Cardiac muscle cell (in vitro differentiated cells and primary cell): ENCODE measurements at places on chromosomes 7 and 10. TPM values are rescaled to one million over a fixed set of nuclear protein-coding genes. Genes with fewer than 3 reads are reported as not detected.

AFAP1L2 gene
- 1.9 and 3.8 TPM in 2 replicates for total RNA-seq

FZD1 gene
- 14.9 and 19.0 TPM in 2 replicates for total RNA-seq

ALOX5 gene
- total RNA-seq = 0.06 and 1.4 TPM in 2 replicates

NPVF gene
- not detected in 2 replicates for total RNA-seq

LRRC4 gene
- total RNA-seq = 8.3 and 9.3 TPM in 2 replicates

GRCh38 chr7:40922316-40922670, 780.6 kb downstream of the INHBA start:
- H3K27me3 ChIP-seq = no peaks in the 10 kb centered on the region
- peaks cover 5% of the 10 kb centered on the region for H3K4me1 ChIP-seq
- no peak overlapping the region for H3K4me3 ChIP-seq
- peak; percentile 20 for DNase-seq
- H3K36me3 ChIP-seq = no peaks in the 10 kb centered on the region
- H3K27ac ChIP-seq = no peak overlapping the region

- no peaks in the 10 kb centered on the region for H3K27me3 ChIP-seq
- H3K36me3 ChIP-seq = no peaks in the 10 kb centered on the region
- no peak overlapping the region for H3K27ac ChIP-seq
- H3K4me1 ChIP-seq = no peaks in the 10 kb centered on the region
- no peak for DNase-seq
- no peak overlapping the region for H3K4me3 ChIP-seq
Observed at GRCh38 chr10:35995485-35995884, 353.4 kb upstream of the FZD8 start.

DNA sequence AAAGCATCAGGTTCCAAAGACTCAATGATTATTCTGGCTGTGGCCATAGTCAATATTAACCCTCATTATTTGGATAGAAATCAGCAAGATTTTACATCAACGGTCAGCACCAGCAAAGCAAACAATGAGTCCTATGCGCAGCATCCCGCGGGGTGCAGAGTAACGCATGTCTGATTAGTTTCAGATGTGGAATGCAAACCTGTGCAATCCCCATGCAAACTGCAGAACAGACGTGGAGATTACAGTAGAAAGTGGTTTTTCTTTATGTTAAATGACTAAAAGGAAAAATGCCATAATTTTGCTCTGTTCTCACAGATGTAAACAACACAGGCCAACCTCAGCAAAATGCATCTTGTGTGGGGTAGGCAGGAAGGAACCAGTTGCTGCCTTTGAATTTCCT, 258.1 kb upstream of the GRB10 start:
- H3K36me3 ChIP-seq = no peaks in the 10 kb centered on the region
- H3K4me1 ChIP-seq = peaks cover 12% of the 10 kb centered on the region
- no peak overlapping the region for H3K27ac ChIP-seq
- no peak overlapping the region for H3K4me3 ChIP-seq

DNA sequence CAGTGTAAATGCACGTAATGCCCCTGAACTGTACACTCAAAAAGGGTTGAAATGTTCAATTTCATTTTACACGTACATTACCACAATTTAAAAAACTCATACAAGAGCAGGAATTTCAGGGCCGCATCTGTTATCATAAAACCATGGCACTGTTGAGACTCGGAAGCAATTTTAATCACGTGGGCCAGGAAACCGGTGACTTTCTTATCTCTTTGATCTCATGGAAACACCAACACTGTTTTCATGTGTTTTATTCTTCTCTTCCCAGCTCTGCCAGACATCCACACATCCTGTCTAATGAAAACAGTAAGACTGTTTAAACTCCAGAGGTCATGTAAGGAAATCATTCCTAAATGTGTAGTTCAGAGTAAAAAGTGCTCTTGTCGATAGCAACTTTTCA, 35.9 kb downstream of the PTPRE start:
- no peak for DNase-seq
- H3K36me3 ChIP-seq = no peaks in the 10 kb centered on the region
- H3K4me3 ChIP-seq = no peak overlapping the region
- no peak overlapping the region for H3K27ac ChIP-seq

DNA sequence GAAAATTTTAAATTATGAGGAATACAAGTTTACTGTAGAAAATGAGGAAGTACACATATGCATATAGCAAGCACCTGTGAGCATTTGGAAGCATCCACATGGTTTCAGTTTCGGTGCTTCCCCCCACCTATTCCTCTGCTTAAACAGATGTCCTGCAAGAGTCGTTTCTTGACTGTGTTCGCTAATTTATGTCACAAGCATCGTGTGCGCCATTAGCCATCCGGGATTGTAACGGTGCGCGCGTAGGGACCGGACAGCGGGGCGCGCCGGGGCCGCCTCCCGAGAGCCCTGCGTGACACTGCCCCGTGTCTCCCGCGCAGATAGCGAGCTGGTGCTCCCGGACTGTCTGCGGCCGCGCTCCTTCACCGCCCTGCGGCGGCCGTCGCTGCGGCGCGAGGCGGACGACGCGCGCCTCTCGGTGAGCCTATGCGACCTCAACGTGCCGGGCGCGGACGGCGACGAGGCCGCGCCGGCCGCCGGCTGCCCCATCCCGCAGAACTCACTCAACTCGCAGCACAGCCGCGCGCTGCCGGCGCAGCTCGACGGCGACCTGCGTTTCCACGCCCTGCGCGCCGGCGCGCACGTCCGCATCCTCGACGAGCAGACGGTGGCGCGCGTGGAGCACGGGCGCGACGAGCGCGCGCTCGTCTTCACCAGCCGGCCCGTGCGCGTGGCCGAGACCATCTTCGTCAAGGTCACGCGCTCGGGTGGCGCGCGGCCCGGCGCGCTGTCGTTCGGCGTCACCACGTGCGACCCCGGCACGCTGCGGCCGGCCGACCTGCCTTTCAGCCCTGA, 90.9 kb downstream of the NEURL1 start:
- no peaks in the 10 kb centered on the region for H3K36me3 ChIP-seq
- no peak overlapping the region for H3K27ac ChIP-seq
- H3K4me3 ChIP-seq = no peak overlapping the region
- H3K27me3 ChIP-seq = no peaks in the 10 kb centered on the region

- no peaks in the 10 kb centered on the region for H3K36me3 ChIP-seq
- peaks cover 46% of the 10 kb centered on the region for H3K4me1 ChIP-seq
- H3K27me3 ChIP-seq = peaks cover 9% of the 10 kb centered on the region
- no peak overlapping the region for H3K27ac ChIP-seq
Observed at GRCh38 chr7:30163231-30163894, 28.6 kb downstream of the MTURN start.

- no peaks in the 10 kb centered on the region for H3K4me1 ChIP-seq
- no peak overlapping the region for H3K4me3 ChIP-seq
- H3K36me3 ChIP-seq = no peaks in the 10 kb centered on the region
Observed at GRCh38 chr7:150520145-150520544, 5.5 kb downstream of the GIMAP7 start.

DNA sequence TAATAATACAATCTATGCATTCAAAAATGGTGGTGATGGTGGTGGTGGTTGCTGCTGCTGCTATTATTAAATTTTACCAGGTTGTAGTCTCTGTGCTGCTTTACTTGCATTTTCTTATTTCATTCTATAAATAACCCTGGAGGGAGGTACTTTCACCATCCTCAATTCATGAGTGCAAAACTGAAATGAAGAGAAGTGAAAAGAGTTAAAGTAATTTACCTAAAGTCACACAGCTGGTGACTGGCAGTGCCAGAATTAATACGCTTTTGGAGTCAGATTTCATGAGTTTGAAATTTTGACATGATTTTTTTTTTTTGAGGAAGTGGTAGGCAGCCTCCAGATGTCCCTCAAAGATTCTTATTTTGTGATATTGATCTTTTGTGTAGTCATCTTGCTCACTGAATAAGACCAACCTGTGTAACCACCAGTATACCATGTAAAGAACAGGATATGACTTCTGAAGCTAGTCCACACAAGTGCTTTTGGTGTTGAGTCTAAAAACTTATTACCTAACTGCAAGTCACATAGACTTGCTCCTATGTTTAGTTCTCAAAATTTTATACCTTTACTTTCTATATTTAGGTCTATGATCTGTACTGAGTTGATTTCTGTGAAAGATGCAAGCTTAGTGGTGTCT, 218.8 kb downstream of the ZWINT start:
- H3K4me3 ChIP-seq = no peak overlapping the region
- no peak overlapping the region for H3K27ac ChIP-seq
- no peaks in the 10 kb centered on the region for H3K27me3 ChIP-seq
- H3K4me1 ChIP-seq = no peaks in the 10 kb centered on the region

DNA sequence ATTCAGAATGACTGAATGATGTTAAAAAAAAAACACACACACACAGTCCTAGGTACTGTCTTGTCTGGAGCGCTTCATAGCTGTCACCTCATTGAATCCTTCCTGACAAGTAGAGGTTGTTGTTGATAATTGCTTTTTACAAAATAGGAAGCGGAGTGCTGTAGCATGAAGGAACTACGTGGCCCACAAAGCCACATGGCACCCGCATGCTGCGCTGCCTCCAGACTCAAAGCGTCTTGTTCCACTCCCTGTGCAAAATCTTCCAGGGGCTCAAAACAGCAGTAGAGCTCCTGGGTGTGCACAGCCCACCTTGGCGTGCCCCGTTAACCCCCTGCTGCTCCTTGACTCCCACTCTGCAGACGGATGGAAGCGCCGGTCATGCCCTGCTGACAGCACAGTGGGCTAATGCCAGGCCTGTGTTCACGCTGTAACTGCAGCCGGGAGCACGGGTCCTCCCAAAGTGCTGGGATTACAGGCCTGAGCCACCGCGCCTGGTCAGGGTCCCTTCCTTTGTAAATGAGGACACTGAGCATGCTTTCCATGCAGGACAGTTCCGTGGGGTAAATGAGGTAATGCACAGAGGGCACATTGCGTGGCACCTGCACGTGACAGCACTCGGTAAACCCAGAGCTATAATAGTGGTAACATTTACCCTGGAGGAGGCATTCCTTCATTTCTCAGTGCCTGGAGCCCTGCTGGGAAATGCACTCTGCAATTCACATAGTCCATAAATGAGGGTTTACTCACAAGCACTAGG, 91.1 kb upstream of the GNA12 start:
- H3K4me1 ChIP-seq = no peaks in the 10 kb centered on the region
- no peak overlapping the region for H3K27ac ChIP-seq
- no peaks in the 10 kb centered on the region for H3K36me3 ChIP-seq
- no peak overlapping the region for H3K4me3 ChIP-seq

DNA sequence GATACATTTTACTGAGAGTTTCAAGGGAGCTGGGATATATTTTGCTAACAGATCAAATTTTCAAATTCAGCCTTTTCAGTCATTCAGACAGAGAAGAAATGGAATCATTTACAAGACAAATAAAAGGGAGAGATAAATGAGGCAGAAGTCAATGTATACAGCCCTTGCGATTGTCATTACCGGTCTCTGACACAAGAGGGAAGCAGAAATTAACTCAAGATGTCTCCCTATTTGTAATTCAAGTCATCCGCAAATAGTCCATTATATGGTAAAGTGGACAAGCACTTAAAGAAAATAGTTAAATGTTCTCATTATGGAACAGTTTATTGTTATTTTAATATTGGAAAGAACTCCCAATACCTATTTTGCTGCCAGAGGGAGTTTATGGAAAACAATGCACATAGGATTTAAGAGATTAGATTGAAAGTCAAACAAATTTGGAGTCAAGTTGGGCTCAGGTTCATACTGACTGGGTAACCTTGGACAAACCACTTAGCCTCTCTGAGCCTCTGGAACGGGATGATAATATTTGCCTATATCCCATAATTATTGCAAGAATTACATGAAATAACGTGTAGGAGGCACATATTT, 89.3 kb upstream of the PRKCQ start:
- no peak overlapping the region for H3K4me3 ChIP-seq
- H3K36me3 ChIP-seq = no peaks in the 10 kb centered on the region
- DNase-seq = peak; percentile 73
- no peak overlapping the region for H3K27ac ChIP-seq
- no peaks in the 10 kb centered on the region for H3K4me1 ChIP-seq
- H3K27me3 ChIP-seq = peaks cover 4% of the 10 kb centered on the region

DNA sequence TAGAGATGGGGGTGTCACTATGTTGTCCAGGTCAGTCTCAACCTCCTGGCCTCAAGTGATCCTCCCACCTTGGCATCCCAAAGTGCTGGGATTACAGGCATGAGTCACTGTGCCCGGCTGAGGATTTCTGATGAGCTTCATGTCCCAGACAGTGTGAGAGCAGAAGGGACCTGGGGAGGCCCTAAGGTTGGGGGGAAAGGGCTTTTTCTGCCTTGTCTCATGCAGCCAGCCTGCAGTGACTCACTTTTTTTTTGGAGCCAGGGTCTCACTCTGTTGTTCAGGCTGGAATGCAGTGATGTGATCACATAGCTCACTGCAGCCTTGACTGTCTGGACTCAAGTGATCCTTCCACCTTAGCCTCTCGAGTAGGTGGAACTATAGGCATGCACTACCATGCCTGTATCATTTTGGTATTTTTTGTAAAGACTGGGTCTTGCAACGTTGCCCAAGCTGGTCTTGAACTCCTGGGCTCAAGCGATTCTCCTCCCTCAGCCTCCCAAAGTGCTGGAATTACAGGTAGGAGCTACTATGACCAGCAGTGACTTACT, 14.6 kb downstream of the COL26A1 start:
- no peak overlapping the region for H3K27ac ChIP-seq
- DNase-seq = no peak
- H3K4me1 ChIP-seq = peaks cover 7% of the 10 kb centered on the region
- H3K27me3 ChIP-seq = no peaks in the 10 kb centered on the region

GRCh38 chr7:44772867-44773266, 23.6 kb upstream of the PPIA start:
- no peaks in the 10 kb centered on the region for H3K27me3 ChIP-seq
- no peak overlapping the region for H3K27ac ChIP-seq
- no peaks in the 10 kb centered on the region for H3K4me1 ChIP-seq
- H3K4me3 ChIP-seq = no peak overlapping the region

- peak; percentile 76 for DNase-seq
- peaks cover 39% of the 10 kb centered on the region for H3K27me3 ChIP-seq
- peaks cover 4% of the 10 kb centered on the region for H3K4me1 ChIP-seq
- peak within 1 kb of the TSS; percentile 28 for H3K4me3 ChIP-seq
Observed at GRCh38 chr10:70132098-70133029, at the start of gene AIFM2. AIFM2 (minus strand) TSS chr10:70132825; CDS start chr10:70124084, 8,741 bp downstream.

- H3K4me1 ChIP-seq = no peaks in the 10 kb centered on the region
- no peaks in the 10 kb centered on the region for H3K27me3 ChIP-seq
- no peaks in the 10 kb centered on the region for H3K36me3 ChIP-seq
- H3K4me3 ChIP-seq = no peak overlapping the region
Observed at GRCh38 chr7:114554781-114555537, 140.3 kb downstream of the FOXP2 start.

GRCh38 chr7:96311967-96312366, 9.9 kb downstream of the SLC25A13 start:
- no peak overlapping the region for H3K4me3 ChIP-seq
- H3K4me1 ChIP-seq = peaks cover 15% of the 10 kb centered on the region
- peak; percentile 28 for DNase-seq
- H3K27me3 ChIP-seq = no peaks in the 10 kb centered on the region

GRCh38 chr10:60271319-60272040, 118.2 kb downstream of the ANK3 start:
- H3K4me1 ChIP-seq = peaks cover 16% of the 10 kb centered on the region
- H3K27me3 ChIP-seq = no peaks in the 10 kb centered on the region
- H3K36me3 ChIP-seq = no peaks in the 10 kb centered on the region
- no peak overlapping the region for H3K4me3 ChIP-seq
- no peak for DNase-seq

DNA sequence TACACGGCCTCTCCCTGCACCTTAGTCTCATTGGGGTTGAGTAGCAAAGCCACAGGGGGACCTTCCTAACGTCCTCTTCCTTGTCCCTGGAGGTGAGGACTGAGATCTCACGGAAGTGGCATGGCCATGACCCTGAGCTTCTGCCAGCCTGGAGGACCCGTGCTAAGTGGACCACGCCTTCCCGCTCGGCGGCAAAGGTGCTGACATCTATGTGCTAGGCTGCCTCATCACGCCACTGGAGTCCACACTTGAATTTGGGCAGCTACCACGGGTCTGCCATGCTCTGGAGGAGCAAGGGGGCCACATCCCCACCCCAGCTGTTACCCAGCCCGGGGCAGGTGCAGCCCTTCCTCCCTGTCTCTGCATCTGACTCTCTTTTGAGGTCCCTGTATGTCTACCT, 15.3 kb downstream of the GHRHR start:
- H3K4me3 ChIP-seq = no peak overlapping the region
- no peak overlapping the region for H3K27ac ChIP-seq
- DNase-seq = no peak
- peaks cover 36% of the 10 kb centered on the region for H3K27me3 ChIP-seq
- H3K36me3 ChIP-seq = no peaks in the 10 kb centered on the region
- H3K4me1 ChIP-seq = no peaks in the 10 kb centered on the region
